ENCODE measurements at places on chromosomes 11 and 22. TPM values are rescaled to one million over a fixed set of nuclear protein-coding genes. Genes with fewer than 3 reads are reported as not detected.

GRCh38 chr11:35937700-35938099, 6.2 kb upstream of the LDLRAD3 start:
- DNase-seq: no peak

DNA sequence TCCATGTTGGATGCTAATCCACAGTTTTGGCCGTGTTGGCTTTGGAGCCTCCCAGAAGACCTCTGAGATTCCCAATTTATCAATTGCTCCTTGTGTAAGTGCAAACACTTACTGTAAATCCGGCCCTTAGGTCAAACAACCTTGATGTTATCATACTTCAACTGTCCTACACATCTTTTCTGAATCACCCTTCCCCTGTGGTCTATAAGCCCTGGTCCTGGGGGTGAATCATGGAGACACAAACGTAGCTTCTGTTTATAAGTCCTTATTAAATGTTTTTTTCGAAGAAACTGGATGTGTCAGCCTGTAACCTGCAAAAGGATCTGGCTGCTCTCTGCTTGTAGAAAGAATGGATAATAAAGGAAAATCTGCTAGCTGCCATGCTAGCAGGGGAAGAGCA, 1.7 kb upstream of the IL10RA start:
- DNase-seq: no peak

- DNase-seq: no peak
These were observed 13.0 kb upstream of the CKAP5 start for GRCh38 chr11:46858920-46859546.

GRCh38 chr11:70073871-70074371, 4.2 kb upstream of the ANO1 start:
- DNase-seq: no peak

The TTLL1 gene
- 8.5 TPM for total RNA-seq

- DNase-seq: no peak
These were observed 111.7 kb downstream of the BUD13 start for GRCh38 chr11:116661056-116661455.

DNA sequence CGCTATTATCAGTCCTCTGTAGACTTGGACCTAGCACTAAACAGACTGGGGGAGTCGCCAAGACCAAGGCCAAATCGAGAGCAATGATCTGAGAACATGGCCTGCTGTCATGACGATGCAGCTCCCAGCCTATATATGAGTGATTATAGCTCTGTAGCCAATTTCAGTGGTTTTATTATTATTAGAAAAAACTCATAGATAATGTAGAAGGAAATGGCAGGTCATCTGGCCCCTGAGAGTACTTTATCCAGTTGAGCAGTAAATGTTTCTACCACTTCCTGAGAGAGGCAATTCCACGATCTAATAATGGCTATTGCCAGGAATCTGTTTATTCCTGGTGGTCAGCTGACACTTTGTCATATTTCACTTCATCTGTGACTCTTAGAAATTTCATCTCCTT, 666.7 kb downstream of the OPCML start:
- no peak for DNase-seq

DNA sequence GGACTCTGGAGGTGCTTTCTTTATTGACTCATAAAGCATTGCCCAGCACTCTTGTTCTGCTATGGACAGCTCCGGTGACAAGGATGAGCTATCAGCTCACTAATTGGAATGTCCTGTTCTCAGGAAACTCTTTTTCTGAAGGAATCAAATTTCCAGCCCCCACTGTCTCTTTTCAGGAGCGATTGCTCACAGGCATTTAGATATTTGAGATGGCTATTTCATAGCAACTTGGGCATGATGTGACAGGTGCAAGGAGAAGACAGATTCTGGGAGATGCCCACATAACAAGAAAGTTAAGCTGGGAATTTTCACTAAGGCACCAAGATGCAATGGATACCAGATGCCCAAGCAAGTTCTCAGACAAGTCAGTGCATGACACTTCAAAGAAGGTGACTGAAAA, 123.4 kb upstream of the CSNK2A3 start:
- DNase-seq: no peak

DNA sequence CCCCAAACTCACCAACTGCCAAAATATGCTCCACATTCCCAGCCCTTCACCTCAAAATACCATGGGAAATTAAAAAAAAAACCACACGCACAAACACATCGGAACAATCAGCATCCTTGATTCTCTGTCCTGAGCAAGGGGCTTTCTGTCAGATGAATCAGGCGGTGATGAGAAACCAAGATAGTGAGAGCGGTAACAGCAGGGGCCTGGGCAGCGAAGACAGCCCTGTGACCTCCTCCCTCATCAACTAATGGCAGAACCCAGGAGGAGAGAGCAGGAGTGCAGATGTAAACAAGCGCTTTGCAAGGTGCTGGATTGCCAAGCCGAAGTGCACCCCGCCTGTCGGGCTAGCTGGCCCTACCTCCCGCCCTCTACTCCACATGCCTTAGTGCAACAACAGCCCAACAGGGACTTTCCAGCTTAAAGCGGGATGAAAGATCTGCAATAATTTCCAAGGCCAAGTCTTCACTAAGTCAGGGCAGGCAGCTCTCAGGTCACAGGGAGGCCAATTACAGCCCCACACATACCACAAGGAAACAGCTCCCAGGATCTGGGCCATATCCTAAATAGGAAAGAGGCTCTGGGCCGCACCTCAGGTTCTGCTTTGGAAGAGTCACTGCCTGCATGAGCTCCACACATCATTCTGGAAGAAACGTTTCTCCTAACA, 72.2 kb upstream of the BID start:
- no peak for DNase-seq

DNA sequence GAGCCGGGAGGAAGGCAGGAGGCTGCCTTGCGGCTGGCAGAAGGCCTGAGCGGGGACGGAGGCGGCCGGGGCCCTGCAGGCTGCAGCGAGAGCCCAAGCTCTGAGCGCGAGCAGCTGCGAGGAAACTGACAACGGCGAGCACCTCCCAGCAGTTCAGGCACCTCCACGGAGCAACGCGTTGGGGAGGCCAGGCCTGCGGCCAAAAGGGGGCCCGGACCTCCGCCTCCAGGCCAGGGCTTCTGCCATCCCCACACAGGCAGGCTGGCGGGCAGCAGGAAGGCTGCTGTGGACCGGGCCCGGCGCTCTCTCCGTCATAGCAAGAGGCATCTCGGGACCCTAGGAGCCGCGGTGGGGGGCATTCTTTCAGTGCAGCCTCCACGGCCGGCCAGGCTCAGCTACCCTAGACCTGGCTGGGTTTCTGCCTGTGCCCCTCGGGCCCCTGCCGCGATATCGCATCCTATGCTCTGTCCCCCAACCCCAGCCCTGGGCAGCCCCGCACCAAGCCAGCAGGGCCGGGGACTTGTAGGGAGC, 22.9 kb upstream of the SLC22A12 start:
- no peak for DNase-seq

DNA sequence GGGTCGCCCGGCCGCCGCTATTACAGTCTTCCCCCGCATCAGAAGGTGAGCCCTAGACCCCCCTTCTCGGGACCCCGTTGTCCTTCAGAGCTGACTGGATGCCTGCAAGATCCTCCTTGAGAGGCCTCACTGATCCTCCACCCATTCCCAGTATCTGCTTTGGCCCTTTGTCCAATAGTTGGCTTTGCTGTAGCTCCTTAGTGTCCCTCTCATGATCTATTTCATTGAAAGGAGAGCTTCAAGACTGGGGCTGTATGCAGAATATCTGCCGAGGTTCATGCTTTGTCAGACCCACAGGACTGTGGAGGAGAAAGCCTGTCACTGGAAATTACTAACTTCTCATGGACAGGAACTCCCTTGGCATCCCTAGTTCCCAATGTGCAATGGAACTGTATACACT, 499 bp downstream of the DLAT start:
- DNase-seq: no peak

The DAGLA gene
- 3.2 TPM for total RNA-seq

- no peak for DNase-seq
These were observed 9.9 kb downstream of the GSTP1 start for GRCh38 chr11:67593565-67593905.

The SLC7A4 gene
- total RNA-seq: 0.25 TPM

DNA sequence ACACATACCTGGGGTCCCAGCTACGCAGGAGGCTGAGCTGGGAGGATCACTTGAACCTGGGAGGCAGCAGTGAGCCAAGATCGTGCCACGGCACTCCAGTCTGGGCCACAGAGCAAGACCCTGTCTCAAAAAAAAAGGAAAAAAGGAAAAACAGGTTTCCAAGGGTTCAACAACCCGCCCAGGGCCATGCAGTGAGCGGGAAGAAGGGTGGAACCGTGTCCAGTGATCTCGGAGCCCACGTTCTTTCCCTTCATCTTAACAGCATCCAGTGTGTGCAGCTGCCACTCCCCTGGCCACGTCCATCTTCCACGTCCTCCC, 14.9 kb upstream of the LRP5 start:
- no peak for DNase-seq

GRCh38 chr11:45909594-45910475, 2.8 kb upstream of the FREY1 start:
- DNase-seq: no peak

DNA sequence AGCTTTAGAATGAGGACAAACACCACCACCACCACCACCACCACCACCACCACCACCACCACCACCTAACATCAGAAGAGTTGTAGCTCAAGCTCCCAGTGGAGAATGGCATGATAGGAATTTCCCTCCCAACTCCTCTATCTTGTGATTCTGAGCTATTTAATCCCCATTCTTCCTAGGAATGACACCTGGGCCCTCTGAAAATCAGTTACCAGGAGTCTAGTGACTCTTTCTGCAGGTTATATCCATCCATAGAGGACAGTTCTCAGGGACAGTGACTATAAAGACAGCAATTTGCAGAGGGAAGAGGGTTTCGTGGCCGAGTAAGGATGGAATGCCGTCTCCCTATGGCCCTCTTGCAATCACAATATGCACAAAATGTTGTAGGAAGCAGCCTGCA, 27.8 kb downstream of the MYH9 start:
- DNase-seq: no peak

- DNase-seq: no peak
These were observed 73.2 kb downstream of the TBC1D22A start for GRCh38 chr22:46835693-46836092.

GRCh38 chr22:22397875-22398524, 110.5 kb downstream of the ZNF280B start:
- peak; percentile 57 for DNase-seq

- peak; percentile 60 for DNase-seq
These were observed 7.4 kb downstream of the NDUFV1 start for GRCh38 chr11:67613960-67614715.

DNA sequence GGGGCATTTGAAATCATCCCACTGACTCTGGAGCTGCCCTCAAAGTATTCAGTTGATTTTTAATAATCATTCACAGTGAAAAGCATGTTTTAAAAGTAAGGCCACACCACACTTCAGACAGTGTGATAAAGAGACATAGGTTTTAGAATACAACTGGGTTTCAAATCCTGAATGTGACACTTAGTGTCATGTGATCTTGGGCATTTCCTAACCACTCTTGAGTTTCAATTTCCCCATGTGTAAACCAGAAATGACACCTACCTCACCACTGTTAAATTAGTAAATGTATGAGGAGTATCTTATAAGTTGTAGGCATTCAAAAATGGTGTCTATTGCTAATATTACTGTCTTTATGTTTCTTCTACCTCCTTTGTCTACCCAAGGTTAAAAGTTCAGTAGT, 5.4 kb downstream of the TMEM123 start:
- no peak for DNase-seq

GRCh38 chr11:8315463-8315862, 51.8 kb upstream of the LMO1 start:
- DNase-seq: no peak

DNA sequence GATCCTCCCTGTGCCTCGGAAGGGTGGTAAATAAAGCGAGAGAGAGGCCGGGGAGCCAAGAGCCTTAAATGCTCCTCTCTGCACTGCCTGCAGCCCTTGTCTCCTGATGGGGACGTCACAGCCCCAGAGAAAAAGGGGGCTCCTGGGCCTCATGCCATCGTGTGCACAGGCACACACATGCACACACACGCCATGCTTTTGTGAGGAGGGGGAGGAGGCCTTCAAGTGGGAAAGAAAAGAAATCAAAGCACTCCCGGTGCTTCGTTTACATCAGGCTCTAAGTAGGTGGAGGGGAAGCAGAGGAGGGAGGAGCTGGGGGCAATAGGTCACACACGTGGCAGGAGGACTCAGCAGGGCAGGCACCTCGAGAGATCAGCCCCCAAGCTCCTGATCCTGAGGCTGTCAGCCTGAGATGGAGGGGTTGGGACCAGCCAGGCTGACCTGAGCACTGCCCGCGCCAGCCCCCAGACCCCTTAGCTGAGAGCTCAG, 68.2 kb upstream of the NECTIN1 start:
- DNase-seq: no peak

The HNRNPUL2 gene
- total RNA-seq: 37.6 TPM

DNA sequence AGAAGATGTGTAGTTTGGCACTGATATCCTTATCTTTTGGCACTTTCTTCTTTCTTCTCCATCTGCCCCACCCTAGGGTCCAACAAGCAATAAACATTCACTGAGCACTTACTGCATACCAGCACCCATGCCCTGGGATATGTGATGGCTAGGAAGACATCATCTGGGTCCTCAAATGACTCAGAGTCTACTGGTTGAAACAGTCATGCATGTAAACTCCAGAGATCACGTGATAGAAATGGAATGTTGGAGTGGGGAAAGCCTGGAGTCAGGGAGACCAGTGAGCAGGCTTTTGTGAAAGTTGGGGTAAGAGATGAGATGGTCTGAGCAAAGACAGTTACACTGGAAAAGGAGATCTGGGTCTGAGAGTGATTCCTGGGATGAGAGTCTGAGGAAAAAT, 724.9 kb upstream of the TENM4 start:
- DNase-seq: no peak

The SAA2 gene
- total RNA-seq: 0.60 TPM

- DNase-seq: no peak
These were observed 29.1 kb downstream of the KCNC1 start for GRCh38 chr11:17763703-17764102.

DNA sequence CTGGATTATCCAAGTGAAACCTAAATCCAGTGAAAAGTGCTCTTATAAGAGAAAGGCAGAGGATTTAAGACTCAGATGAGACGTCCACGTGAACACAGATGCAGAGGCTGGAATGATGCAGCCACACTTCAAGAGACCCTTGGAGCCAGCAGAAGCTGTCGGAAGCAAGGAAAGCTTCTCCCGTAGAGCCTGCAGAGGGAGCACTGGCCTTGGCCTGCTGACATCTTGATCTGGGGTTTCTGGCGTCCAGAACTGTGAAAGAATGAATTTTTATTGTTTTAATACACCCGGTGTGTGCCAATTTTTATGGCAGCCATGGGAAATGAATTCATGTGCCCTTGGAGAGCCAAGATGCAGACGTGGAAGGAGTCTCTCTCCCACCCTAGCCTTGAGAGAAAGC, 407.0 kb upstream of the B3GAT1 start:
- no peak for DNase-seq

- no peak for DNase-seq
These were observed 1.1 kb upstream of the ATP6V1E1 start for GRCh38 chr22:17629641-17630040.

The HOATZ gene
- total RNA-seq: not detected

The PKDREJ gene
- 0.08 TPM for total RNA-seq

All from left ventricle myocardium inferior (tissue), 1 donor.